Natural killer cell treated with Interleukin-12 subunit alpha and Interleukin-12 subunit beta and Interleukin-15 and Interleukin-18, amount 100 ng/mL, for 72 hours (primary cell): ENCODE measurements at places on chromosomes 2 and 18.

- no peak for DNase-seq
Measured at GRCh38 chr18:42914476-42914875, 201.0 kb downstream of the RIT2 start.

DNA sequence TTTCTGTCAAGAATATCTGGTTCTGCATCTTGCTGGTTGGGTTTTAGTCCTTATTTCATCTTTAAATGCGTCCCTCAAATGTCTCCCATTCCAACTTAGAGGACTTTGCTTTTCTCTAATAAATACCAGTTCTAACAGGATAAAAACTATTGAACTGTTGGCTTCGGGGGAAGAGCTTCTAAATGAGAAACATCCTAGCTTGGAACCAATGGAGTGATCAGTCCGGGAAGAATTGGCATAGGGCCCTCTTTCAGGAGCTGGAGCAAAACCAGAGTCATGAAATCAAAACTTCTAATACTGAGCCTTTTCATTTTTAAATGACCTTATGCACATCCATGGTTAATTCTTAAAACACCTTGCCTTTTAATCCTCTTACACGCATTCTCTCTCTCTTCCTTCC is 401.6 kb upstream of the SMIM21 start:
- DNase-seq, result no peak

- no peak for DNase-seq
Measured at GRCh38 chr2:73494031-73494430, 108.4 kb downstream of the ALMS1 start.

- DNase-seq, result no peak
Measured at GRCh38 chr2:2503864-2504418, 172.9 kb upstream of the MYT1L start.

GRCh38 chr2:149561309-149561926 is 26.2 kb downstream of the MMADHC start:
- no peak for DNase-seq

GRCh38 chr2:160609346-160609745 is 115.7 kb upstream of the RBMS1 start:
- no peak for DNase-seq

- peak; percentile 69 for DNase-seq
Measured at GRCh38 chr2:9800975-9801726, 42.1 kb upstream of the TAF1B start.

DNA sequence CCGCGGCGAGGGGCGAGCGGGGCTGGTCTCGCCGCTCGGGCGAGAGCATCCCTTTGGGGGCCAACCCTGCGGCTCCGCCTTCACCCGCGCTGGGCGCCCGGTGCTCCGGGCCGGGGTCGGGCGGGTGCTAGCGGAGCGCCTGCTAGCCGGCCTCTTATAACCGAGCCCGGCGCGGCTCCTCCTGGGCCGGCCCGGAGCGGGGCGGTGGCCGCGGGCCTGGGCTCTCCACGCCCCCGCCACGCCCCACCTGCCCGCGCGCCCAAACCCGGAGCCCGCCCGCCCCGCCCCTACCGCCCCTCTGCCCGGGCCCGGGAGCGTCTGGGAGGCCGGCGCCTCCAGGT is at the start of gene FOXI3:
Gene FOXI3 (minus strand): TSS at position 129 of the 341 bp plus-strand sequence. CDS start 158 bp downstream, outside the sequence.
- DNase-seq, result no peak

- DNase-seq, result no peak
Measured at GRCh38 chr2:108377815-108378630, at the start of gene SULT1C4. Gene SULT1C4 (plus strand): TSS chr2:108377954. CDS start chr2:108378338, 384 bp downstream.

DNA sequence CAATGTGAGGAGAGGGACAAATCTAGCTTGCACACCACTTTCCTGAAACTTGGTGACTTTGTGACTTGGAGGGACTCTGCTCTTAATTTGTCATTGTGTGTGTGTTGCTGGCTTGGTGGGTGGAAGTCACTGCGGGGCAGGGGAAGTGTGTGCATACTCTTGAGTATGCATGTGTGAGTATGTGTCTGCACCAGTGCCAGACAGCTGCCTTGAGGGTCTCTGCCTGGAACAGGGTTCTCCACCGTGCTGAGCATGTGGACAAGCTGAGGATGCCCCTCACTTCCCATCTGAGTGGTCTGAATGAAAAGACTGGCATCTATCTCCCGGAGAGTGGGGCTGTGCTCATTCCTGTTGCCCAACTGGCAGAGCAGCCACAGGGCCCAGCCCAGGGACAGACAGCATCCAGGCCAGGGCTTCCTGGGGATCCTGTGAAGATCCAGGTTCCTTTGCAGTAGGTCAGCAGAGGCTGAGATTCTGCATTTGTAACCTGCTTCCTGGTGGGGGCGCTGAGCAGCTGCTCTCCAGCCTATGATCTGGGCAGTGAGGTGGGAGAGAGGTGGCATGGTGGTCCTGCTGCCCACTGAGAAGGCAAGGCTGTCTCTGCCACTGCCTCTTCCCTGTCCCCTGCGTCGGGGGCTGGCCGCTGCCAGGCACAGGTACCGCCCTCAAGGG is 138.9 kb upstream of the HAAO start:
- DNase-seq, result no peak

DNA sequence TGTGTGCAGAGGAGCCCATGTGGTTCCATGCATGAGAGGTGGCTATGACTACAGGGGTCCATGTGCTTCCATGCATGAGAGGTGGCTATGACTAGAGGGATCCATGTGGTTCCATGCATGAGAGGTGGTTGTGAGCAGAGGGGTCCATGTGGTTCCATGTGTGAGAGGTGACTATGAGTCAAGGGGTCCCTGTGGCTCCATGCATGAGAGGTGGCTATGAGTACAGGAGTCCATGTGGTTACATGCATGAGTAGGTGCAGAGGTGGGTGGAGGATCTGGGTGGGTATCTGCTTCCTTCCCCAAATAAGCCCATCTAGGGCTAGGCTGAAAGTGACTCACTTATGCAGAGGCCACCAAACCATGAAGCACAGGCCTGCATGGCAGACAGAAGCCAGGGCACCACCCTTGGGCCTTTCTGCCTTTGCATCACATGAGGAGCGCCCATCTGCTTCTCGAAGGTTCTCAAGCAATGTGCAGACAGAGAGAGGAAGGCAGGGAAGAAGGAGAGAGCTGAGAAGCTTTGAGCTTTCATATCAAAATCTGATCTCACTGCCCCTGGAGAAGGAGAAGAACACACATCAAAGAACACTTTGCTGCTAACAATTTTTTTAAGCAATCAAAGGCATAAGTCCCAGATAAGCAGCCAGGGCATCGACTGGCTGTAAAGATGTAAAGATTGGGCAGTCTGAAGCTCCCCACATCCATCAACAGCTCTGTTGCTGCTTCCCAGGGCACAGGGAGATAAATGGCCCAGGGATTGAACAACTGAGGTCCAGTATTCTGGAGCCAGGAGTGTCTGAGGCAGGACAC is 137.6 kb downstream of the TNS1 start:
- no peak for DNase-seq

GRCh38 chr18:45954070-45954934 is 12.8 kb downstream of the EPG5 start:
- no peak for DNase-seq

GRCh38 chr2:115122701-115123100 is 680.3 kb downstream of the DPP10 start:
- DNase-seq, result no peak

DNA sequence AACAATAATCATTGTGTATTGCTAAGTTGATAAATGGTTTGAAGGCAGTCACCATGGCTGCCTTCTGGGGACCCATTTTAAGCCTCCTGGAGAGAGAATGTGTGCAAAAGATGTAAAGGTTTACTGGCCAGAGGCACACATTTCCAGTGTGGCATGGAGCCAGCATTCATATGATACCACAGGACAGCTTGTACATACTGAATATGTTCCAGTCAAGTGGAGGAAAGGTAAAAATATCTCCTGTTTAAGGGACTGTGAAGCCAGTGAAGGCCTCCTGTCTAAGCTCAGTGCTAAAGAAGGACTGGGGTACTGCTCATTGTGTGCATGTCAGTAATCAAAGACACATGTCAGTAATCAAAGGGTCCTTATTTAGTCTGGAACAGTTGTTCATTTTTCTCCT is 119.2 kb downstream of the BABAM2 start:
- no peak for DNase-seq

DNA sequence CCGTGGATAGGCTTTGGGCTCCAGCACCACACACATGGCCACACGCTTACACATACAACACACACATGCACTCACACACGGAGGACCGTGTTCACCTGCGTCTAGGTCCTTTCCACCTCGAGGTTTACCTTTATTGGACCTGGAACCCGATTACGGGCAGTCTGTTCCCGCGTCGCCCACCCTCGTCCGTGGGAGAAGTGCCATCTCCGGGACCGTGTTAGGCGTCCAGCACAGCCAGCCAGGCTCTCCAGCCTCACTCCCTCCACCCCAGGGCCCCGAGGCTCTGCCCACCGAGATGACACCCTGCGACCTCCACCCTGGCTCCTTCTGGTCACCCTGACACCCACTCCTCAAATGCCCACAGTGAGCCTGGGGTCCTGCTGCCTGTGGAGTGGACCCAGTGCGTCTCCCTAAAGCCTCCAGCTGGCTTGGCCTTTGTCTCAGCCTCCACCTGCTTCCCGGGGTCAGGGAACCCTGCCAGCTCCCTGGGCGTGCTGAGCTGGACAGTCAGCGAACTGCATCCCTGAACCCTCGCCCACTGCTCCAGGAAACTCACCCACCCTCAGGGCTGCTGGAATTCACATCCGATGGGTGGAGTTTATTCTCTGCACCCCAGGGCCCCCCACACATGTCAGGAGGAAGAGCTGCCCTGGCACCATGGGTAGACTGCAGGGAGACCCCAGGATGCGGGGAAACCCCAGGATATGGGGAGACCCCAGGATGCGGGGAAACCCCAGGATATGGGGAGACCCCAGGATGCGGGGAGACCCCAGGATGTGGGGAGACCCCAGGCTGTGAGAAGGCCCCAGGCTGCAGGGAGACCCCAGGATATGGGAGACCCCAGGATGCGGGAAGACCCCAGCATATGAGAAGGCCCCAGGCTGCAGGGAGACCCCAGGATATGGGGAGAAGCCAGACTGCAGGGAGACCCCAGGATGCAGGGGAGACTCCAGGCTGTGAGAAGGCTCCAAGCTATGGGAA is 33.0 kb downstream of the ADI1 start:
- no peak for DNase-seq

DNA sequence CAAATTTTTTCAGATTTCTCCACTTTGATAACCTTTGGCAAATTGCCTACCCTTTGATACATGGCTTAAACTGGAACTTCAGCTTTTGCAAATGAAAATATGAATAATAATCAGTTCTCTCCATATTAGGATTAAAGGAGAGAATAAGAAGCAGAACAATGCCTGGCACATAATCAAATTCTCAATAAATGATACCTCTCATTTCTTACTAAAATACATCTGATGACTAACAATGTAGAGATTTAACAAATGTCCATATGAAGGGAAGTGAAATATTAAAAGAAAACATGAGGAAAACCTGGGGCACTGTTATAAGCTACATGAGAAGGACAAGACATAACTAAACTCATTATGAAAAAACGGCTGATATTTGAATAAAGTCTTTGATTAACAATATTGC is 1103.6 kb downstream of the LRP1B start:
- DNase-seq, result no peak

DNA sequence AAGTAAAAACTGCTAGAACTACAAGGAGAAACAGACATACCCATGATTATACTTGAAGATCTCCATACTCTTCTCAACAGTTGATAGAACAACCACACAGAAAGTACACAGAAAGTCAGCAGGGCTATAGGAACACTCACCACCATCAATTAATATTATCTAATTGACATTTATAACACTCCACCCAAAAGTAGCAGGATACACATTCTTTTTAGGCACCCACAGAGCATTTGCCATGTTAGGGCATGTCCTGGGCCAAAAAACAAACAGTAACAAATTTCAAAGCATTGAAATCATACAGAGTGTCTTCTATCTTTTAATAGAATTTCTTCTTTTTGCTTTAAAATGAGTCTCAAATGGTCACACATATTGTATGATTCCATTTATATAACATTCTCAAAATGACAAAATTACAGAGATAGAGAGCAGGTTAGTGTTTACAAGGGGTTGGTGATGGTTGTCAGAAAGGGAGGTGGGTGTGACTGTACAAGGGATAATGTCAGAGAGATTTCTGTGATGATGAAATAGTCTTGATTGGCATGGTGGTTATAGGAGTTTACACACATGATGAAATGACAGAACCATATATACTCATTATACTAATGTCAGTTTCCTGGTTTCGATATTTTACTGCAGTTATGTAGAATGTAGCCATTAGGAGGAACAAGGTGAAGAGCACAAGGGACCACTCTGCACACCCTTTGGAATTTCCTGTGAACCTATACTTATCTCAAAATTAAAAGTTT is 82.8 kb downstream of the NCK2 start:
- no peak for DNase-seq

DNA sequence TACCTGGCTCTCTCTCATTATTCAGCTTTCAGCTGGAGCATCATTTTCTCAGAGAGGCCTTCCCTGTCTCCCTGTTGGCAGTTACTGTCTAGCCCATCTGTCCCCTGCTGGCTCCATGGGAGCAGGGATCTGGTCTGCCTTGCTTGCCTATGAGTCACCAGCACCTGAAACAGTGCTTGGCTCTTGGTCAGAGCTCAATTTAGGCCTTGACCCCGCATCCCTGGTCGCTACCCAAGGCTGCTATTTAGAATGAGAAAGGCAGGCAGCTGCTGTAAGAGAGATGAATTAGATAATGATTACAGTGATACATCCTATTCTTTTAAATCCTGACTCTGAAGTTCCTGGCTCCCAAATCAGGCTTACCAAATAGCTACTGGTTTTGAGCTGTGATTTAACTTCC is 32.9 kb downstream of the KCNE4 start:
- no peak for DNase-seq

DNA sequence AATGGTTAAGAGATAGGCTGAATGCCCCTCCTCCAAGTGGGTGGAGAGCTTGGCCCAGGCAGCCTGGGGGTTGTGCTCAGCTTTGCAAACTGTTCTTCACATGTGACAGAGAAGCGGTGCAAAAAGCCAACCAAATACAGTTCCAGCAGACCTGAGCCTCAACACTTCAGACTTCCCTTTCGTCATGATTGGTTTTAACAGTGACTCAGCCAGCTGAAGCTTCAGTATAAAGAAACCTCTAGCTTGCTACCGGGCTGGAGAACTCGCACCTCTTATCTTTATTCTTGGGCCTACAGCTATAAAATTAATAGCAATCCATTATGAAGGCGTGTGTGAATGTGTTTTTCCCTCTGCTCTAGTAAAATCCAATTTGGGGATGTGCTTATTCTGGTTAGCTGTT is 20.0 kb downstream of the SETBP1 start:
- peak; percentile 74 for DNase-seq

- no peak for DNase-seq
Measured at GRCh38 chr2:135942936-135943688, 42.3 kb downstream of the DARS1 start.

GRCh38 chr2:7075834-7076233 is 158.6 kb downstream of the RNF144A start:
- no peak for DNase-seq

DNA sequence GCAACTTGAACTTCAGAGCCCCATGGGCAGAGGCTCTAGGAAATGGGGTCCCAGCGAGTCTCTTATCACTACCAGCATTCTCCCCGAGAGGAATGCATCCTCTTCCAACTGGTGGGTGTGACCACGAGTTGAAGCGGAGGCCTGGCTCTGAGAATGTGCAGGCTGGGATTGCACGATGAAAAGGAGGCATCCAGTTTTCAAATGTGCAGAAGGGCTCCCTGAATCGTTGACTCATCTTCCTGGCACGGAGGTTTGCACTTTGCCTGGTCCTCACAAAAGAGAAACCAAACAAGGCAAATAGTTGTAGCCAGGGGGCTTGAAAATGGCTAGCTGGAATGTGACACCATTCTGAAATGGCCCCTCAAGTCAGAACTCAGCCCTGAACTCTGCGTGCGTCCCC is 216.7 kb downstream of the GLI2 start:
- DNase-seq, result no peak

- no peak for DNase-seq
Measured at GRCh38 chr2:59083075-59083828, 842.1 kb upstream of the FANCL start.
